ENCODE measurements at places on chromosomes 11 and 22.
A peak's percentile ranks its signal among the peaks of the same experiment; 100 is the strongest.

DNA sequence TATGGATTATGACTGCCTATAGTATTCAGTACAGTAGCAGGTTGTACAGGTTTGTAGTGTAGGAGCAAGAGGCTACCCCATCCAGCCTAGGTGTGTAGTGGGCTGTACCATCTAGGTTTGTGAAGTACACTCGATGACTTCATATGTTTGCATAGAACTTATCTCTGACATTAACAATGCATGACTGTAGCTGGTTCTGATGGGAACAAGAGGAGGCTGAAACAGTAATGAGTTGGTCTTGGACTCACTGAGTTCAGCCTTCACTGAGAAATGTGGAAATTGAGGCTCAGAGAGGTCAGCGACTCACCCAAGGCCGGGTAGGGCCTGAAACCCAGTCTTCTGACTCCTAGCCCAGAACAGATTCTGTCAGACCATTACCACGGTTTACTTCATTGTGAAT is 13.0 kb downstream of the MYO7A start:
- no peak for DNase-seq

- no peak for DNase-seq
Measured at GRCh38 chr22:40285513-40285912, 60.8 kb upstream of the ADSL start.

DNA sequence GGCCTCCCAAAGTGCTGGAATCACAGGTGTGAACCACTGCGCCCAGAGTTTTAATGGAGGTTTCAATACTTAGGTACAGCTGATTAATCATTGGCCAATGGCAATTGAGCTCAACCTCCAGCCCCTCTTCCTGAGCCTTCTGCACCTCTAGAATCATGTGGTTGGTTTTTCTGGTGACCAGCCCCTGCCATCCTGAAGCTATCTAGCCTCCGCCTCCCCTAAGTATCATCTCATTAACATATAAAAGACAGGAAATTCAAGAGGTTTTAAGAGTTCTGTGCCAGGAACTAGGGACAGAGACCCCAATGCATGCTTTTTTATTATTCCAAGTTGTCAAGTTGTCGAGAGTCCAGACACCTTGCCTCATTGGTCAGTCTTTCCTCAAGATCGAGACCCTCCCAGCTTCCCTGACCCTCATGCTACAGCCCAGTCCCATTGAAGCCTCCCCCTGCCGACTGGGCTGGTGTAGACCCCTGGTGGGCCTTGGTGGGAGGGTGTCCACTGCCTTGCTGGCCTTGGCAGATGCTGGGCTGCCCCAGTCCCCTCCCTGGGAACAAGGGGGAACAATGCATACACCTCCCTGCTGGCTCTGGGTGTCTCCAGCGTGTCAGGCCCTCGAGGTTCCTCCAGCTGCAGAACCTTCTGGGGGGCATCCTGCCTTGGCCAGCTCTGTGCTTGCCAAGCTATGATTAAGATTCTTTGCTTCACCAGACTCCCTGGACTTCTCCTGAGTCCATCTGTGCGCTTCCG is 148.0 kb downstream of the CTTN start:
- DNase-seq, result no peak

GRCh38 chr11:123083623-123084029 is 21.7 kb upstream of the HSPA8 start:
- peak; percentile 69 for DNase-seq

GRCh38 chr22:39722501-39722900 is 151.9 kb downstream of the CACNA1I start:
- no peak for DNase-seq

DNA sequence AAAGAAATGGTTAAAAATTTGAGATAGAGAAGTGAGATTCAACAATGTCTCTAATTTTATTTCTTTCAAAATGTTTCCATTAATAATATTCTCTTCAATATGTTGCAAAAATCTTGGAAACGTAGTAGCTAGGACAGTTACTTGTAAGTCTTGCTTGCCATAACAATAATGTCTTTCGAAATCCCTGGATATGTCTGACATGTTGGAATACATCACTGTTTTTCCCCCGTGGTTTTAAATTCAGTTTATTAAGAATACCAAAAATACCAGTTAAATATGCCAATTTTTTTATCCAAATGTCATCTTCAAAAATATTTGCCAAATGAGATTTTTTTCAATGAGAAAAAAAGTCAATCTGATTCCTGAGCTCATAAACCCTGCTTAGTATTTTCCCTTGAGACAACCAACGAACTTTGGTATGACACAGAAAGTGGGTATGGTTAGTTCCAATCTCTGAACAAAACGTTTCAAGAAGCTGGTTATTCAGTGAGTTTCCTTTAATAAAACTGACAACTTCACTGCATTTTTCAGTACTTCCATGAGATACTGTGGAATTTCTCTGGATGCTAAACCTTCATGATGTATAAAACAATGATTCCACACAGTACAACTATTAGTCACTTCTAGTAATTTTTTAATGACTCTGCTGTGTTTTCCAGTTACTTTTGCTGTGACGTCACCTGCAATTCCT is 36.7 kb upstream of the AMPD3 start:
- no peak for DNase-seq

- DNase-seq, result peak; percentile 38
Measured at GRCh38 chr11:10450462-10451425, 4.3 kb upstream of the AMPD3 start.

DNA sequence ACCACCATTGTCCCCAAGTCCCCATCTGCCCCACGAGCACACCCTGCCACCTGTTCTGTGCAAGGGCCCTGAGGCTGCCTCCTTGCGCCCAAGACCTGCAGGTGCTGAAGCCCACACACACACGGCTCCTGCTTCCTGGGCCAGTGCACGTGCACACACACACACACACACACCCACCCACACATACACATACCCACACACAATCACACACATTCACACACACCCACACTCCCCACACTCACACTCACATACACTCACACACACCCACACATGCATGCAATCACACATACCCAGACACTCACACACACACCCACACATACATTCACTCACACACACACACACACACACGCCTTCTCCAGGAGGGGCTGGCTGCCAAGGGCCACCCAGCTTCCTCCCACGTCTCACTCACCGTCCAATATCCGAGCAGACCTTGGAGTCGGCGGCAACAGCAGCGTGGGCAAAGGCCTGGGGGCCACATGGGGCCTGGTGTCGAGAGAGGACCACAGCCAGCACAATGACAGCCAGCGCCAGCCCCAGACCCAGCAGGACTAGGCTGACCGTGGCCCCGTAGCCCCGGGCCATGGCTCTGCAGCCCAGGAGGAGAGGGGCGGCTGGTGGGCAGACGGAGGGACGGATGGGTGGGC is 616 bp downstream of the GGT5 start:
- DNase-seq, result no peak

All from stimulated activated CD4-positive, alpha-beta T cell treated with anti-CD3 and anti-CD28 coated beads, Interleukin-12 subunit alpha, Interleukin-12 subunit beta, amount 100 ng/mL, for 24 hours (primary cell).